DMS79 (cell line): ENCODE measurements at places on chromosomes 13 and 19.
A peak's percentile ranks its signal among the peaks of the same experiment; 100 is the strongest.

GRCh38 chr13:29523199-29523961 is 72.1 kb downstream of the SLC7A1 start:
- DNase-seq, result no peak

GRCh38 chr19:51547397-51548212 is 16.1 kb upstream of the SIGLEC6 start:
- no peak for DNase-seq

DNA sequence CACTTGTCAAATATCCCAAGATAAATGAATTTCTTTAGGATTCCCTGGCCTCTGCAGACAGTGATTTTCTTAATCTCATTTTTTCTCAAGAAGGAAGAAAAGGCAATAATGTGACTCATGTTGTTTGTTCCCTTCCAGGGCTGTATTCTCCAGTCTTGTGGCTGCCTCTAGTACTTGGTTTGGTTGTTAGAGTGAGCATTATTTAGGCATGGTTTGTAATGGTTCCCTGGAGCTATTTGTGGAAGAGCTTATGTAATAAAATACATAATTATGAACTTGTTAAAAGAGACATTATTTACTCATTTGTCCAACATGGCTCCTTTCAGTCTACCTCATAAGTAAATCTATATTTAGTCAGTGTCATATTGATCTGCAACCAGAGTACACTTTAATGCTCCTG is 270.4 kb downstream of the DCT start:
- DNase-seq, result peak; percentile 70

GRCh38 chr13:111186305-111186935 is 71.3 kb downstream of the ARHGEF7 start:
- no peak for DNase-seq

- DNase-seq, result no peak
Measured at GRCh38 chr19:57026476-57026875, 93.3 kb upstream of the USP29 start.
